Suppressor macrophage (primary cell): ENCODE measurements at places on chromosomes 7 and 10.

- no peak for DNase-seq
These were observed 36.5 kb upstream of the AKR1C2 start for GRCh38 chr10:5040010-5040673.

DNA sequence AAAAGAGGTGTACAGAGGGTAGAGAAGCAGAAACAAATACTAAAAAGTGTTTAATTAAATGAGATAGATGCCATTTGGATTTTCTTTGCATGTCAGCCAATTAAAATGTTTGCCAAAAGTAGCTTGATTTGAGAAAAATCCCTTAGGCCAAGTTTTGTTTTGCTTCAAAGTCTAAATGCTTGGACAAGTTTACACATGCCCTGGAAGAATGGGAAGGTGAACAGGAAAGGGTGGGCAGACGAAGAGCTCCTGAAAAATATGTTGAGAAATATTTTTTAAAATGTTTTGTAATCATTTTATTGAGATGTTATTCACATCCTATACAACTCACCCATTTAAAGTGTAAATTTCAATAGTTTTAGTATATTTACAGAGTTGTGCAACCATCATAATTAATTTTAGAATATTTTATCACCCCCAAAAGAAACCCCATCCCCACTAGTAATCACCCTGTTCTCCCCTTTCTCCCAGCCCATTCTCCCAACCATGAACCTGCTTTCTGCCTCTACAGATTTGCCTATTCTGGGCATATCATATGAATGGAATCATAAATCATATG, 98.5 kb upstream of the ANK3 start:
- DNase-seq: no peak

DNA sequence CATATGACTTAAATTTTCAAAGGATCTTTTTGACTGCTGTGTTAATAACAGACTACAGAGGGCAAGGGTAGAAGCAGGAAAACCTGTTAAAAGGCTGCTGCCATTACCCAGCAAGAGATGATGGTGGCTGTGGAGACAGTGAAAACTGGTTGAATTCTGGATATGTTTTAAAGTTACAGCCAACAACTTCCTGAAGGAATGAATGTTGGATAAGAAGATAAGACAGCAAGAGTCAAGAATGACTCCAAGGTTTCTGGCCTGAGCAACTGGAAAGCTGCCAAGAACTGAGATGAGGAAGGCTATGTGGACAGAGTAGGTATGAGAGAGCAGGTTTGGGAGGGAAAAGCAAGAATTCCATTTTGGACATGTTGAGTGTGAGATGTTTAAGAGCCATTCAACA, 19.1 kb downstream of the CNOT4 start:
- peak; percentile 5 for DNase-seq

DNA sequence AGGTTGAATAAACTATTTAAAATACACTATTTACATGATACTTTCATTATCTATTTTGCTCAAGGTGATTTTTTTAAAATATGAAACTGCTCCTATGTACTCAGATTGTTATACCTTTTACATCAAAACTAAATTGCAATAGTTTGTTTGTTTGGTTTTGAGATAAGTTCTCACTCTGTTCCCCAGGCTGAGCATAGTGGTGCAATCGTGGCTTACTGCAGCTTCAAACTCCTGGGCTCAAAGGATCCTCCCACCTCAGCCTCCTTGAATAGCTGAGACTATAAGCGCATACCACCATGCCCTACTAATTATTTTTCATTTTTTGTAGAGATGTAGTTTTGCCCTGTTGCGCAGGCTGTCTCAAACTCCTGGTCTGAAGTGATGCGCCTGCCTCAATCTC, 12.7 kb downstream of the TAS2R60 start:
- no peak for DNase-seq

DNA sequence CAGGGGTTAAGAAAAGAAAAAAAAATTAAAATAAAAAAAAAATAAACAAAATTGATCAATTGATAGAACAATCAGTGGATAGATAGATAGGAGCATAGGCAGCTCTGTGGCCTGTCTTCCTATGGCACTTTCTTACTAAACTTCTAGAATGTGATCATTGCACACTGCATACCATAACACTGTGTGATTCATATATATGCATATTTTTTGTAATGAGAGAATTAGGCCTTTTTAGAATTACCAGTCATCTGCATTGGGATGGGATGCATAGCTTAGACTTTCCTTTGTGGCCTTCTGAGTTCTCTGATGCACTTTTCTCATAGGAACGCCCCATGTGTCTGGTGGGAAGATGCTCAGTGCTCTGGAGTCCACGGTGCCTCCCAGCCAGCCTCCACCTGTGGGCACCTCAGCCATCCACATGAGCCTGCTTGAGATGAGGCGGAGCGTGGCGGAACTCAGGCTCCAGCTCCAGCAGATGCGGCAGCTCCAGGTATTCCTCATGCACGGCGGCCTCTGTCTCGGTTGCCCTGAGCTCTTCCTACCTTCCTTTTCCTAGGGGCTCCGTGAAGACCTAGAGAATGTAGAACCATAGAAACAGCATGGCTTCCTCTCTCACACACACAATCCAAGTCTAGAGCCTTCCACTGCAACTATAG, 222.5 kb downstream of the ARHGAP21 start:
- DNase-seq: no peak

- DNase-seq: no peak
These were observed 14.0 kb upstream of the IFIT1B start for GRCh38 chr10:89363729-89364442.

- no peak for DNase-seq
These were observed 38.3 kb upstream of the SFMBT2 start for GRCh38 chr10:7449063-7449695.

GRCh38 chr10:55500931-55501559, 700.0 kb upstream of the PCDH15 start:
- DNase-seq: peak; percentile 20

- DNase-seq: peak; percentile 5
These were observed 130.4 kb upstream of the AOAH start for GRCh38 chr7:36854652-36855051.

- no peak for DNase-seq
These were observed 9.3 kb upstream of the PPP1R3A start for GRCh38 chr7:113928112-113928511.

- DNase-seq: no peak
These were observed 1232.2 kb downstream of the XPNPEP1 start for GRCh38 chr10:108691126-108691525.

GRCh38 chr10:70118196-70118595, 14.4 kb downstream of the AIFM2 start:
- DNase-seq: no peak

- peak; percentile 91 for DNase-seq
These were observed 24.6 kb downstream of the VSIR start for GRCh38 chr10:71748671-71749191.

- no peak for DNase-seq
These were observed 62.9 kb upstream of the TRIM8 start for GRCh38 chr10:102581401-102581800.

DNA sequence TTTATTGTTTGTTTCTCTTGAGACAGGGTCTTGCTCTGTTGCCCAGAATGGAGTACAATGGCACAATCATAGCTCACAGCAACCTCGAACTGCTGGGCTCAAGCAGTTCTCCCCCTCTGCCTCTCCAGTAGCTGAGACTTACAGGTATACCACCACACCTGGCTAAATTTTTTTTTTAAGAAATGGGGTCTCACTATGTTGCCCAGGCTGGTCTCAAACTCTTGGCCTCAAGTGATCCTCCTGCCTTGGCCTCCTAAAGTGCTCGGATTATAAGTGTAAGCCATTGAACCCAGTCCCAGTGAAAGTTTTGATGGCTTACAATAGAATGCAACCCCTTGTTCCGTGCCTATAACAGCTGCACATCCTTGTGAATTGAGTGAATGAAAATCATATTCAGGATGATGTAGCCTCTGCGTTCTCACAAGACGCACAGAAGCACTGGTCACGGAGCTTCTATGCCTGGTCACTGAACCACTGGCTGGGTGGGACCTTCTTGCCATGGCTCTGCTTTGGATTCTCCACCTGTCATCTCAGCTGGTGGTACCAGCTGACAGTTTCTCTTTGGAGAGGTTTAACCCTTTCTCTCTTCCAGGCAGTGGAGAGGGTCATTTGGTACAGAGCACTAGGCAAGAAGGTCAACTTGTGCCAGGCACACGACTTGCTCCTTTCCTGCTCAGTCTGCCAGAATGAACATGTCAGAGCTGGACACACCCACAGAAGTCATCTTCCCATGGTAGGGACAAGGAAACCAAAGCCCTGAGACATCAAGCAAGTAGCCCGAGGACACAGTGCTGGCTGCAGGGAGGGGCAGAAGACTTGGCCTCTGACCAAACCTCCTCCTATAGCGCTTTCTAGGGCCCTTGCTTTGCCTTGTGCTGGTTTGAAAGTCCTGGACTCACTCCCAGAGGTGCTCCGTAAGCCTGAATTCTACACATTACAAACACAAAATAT, 89.6 kb downstream of the ATXN7L1 start:
- DNase-seq: no peak

GRCh38 chr7:22445853-22446252, 54.1 kb downstream of the STEAP1B start:
- no peak for DNase-seq

DNA sequence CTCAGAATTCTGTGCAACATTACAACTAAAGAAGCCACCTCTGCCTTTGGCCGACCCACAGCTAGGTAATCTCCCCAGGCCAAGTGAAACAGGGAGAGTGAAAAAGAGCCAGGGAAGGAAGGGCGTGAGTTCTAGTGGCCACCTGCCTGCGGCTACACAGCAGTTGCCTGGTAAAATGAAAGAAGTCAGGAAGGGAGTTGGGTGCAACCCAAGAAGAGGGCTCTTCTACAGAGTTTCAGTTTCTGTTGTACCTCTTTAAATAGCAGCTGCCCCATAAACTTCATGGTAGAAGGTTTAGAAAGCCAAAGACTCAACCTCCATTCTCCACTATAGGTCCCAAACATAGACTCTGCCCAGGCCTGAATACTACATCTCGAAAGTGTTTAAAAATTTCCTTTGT, 76.2 kb upstream of the TMEM168 start:
- no peak for DNase-seq

- no peak for DNase-seq
These were observed 8.1 kb downstream of the ASB4 start for GRCh38 chr7:95493844-95494243.

DNA sequence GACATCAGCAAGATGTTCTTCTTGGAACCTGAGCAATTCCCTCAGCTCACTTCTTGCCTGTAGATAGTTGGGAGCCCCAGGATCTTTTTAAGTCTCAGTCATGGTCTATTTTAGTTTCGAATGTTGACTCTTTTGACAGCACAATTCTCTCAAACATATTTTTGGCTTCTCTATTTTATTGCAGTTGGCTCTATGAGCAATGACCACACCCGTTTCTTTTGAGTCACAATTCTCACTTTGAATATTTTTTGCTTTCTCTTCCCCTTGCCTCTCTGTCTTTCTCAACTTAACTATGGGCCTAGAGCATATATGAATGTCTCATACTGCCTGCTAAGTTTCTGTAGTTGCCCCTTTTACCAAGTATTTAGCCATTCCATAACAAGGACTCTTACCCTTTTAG, 222.8 kb downstream of the PTN start:
- no peak for DNase-seq
